ENCODE measurements at places on chromosomes 3 and 15.

- no peak for DNase-seq
Measured at GRCh38 chr3:52503788-52504424, 8.8 kb downstream of the STAB1 start.

- DNase-seq, result no peak
Measured at GRCh38 chr3:184645336-184645735, 66.5 kb downstream of the MAGEF1 start.

GRCh38 chr15:90761629-90762028 is 44.5 kb downstream of the BLM start:
- no peak for DNase-seq

DNA sequence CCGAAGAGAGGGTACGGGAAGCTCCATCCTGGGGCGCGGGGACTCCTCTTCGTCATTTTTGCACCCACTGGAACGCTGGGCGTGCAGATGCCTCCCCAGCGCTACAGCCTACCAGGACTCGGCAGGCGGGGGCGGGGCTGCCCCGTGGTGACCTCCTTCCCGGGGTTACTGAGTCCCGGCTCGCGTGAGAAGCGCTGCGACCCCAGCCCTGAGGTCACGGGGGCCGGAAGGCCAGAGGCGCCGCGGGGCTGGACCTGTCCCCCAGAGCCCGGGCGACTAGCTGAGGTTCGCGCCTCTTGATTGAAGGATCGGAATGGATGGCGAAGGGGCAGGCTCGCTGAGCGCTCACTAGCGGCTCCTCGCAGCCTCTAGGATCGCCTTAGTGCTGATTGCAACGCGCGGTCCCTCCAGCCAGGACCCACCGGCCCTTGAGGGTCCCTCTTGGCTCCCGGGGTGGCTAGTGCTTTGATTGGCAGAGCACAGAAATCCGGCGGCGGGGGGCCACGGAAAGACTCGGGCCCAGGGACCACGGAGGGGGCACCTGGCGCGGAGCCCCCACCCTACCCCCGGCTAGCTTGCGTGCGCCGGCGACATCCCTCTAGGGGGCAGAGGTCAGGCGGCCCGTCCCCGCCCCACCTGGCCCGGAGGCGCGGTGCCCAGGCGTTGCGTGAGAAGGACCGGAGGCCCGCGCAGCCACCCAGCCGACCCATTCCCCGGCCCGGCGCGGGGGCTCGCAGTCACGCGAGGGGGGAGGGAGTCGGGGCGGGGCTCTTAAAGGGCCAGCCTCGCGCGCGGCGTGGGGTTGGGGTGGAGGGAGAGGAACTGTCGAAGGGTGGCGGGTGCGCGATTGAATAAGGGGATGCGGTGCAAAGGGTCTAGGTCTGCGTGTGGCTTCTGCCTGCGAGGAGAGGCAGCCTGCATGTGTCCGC is 781 bp upstream of the CYP1A1 start:
- DNase-seq, result no peak

DNA sequence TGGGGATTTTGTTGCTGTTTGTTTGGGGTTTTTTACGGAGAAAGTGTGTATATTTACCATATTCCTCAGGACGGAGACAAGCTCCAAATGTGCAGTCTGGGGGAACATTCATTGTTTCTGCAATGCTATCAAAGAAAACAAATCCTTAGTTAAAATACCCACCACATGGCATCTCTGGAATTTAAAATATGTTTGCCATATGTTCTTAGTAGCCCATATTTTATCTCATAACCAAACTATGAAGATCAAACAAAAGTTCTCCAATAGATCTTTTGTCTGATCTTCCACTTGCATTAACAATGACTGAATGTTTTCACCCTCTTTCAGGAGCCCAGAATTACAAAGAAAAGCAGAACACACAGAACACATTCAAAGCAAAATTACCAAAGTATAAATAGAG is 35.3 kb downstream of the EFHB start:
- peak; percentile 31 for DNase-seq

GRCh38 chr3:15321349-15321748 is 11.0 kb downstream of the SH3BP5 start:
- no peak for DNase-seq

DNA sequence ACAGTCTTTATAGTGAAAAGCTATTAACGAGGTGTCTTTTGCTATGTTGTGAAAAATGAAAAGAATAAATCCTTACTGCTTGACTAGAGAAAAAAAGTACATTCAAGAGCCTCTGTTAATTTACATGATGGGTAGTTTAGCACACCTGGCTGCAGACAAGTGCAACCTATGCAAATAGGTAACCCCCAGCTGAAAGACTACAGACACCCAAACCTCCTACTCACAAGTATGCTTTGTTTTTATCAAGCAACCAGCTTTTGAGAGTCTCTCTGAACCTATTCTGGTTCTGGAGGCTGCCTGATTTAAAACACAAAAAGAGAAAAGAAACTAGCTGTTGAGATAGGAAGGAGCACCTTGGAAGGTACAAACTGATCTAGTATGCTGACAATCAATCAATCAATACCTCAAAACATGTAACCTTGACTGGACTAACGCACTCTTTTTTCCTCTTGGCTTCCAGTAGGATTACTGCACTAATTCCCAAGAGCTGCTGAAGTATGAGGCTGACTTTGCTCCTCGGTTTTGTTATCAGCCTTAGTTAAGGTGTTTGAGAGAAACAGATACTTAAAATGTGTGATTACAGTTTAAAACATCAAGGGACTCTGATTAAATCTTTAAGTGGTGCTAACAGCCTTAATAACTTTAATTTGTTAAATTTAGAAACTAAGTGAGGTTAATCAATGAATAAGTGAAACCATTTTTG is 63.6 kb downstream of the OSBPL10 start:
- DNase-seq, result no peak

DNA sequence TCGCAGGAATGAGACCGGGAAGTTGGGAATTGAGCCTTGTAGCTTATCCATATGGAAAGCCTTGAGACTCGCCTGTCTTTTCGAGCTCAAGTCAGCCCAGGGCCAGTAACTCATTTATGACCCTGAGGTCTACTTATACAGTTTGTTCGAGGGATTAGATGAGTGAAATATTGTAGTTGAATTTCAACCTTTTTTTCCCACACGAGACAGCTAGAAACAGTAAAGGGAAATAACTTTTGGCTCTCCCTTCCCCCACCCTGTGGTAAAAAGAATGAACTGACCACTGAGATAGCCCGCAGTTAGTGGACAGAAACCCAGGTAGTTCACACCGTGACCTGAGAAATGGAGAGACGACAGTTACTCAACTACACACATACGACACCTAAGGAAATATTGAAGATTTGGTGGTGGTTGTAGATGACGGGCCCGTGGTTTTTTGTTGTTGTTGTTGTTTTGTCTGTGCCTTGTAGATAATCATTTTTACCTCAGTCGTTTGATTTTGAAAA is 841 bp downstream of the EIF3J start:
- DNase-seq, result no peak

DNA sequence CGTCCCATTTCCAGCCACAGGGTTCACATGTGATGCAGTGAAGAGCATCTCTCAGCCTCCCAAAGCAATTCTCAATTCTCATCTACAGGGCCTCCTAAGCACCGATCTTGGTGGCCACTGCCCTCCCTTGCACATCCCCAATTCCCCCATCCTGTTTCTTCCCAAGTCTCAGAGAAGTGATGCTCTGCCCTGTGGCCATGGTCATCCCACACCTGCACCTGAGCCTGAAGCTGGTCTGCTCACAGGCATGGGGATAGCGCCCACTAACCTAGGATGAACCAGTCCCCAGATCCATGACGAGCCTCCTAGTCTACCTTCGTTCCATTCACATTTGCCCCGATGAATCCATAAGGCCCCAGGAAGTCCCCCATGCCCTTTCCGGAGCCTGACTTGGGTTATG is 201.5 kb downstream of the UACA start:
- DNase-seq, result no peak

GRCh38 chr15:100601617-100602063 is 344 bp downstream of the LINS1 start:
- no peak for DNase-seq

- no peak for DNase-seq
Measured at GRCh38 chr3:15207836-15208504, 1.9 kb downstream of the CAPN7 start.

- DNase-seq, result peak; percentile 19
Measured at GRCh38 chr15:66622591-66623022, 56.8 kb upstream of the LCTL start.

GRCh38 chr15:28786521-28786920 is 61.9 kb downstream of the GOLGA6L7 start:
- DNase-seq, result peak; percentile 60

- peak; percentile 65 for DNase-seq
Measured at GRCh38 chr15:90106522-90107117, 4.4 kb upstream of the IDH2 start.

GRCh38 chr15:42471002-42471401 is 19.9 kb downstream of the ZNF106 start:
- DNase-seq, result no peak

- DNase-seq, result no peak
Measured at GRCh38 chr3:39542588-39542988, 75.1 kb downstream of the MOBP start.

- no peak for DNase-seq
Measured at GRCh38 chr15:26698555-26698954, 74.3 kb downstream of the GABRB3 start.

GRCh38 chr15:80706161-80706560 is 11.1 kb downstream of the ABHD17C start:
- no peak for DNase-seq

GRCh38 chr3:171255236-171255806 is 204.9 kb downstream of the TNIK start:
- no peak for DNase-seq

DNA sequence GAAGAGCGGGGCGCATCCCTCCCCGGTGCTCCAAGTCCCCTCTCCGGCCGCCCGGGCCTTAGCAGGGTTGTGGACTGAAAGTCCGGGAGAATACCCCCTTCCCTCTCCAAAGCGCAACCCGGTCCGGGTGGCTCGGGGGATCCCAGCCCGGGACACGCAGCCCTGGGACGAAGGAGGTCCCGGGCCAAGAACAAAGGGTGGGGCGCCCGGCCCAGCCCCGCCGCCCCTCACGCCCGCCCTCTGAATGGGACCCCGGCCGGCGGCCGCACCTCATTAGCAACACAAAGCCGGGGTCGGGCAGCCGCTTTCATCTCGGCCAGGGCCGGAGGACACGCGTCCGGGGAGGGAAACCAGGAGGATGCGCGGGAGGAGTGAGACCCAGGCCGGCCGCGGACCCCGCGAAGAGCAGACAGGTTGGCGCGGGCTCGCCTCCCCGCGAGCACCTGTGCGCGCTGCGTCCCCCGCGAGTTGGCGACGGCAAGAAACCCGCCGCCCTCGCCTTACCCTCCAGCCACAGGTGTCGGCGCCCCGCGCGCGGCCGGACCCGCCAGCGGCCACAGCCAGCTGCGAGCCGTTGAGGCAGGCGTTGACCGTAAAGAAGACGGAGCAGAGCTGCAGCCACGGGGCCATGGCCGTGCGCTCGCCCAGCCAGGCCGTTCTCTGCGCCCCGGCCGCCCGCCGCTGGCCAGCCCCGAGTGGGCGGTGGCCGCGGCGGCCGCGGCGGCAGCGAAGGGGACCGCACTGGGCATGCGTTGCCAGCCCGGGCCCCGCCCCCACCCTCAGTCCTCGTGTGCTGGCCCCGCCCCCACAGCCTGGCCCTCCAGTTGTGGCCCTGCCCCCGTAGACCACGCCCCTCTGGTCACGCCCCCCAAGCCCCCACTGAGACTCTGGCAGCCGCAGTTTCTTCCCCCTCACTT is at the start of gene IL17RD:
Gene IL17RD (minus strand): TSS at position 697 of the 917 bp plus-strand sequence. CDS start 67 bp downstream, at position 630.
- DNase-seq, result peak; percentile 76

- no peak for DNase-seq
Measured at GRCh38 chr15:94400526-94401298, 169.4 kb downstream of the MCTP2 start.

DNA sequence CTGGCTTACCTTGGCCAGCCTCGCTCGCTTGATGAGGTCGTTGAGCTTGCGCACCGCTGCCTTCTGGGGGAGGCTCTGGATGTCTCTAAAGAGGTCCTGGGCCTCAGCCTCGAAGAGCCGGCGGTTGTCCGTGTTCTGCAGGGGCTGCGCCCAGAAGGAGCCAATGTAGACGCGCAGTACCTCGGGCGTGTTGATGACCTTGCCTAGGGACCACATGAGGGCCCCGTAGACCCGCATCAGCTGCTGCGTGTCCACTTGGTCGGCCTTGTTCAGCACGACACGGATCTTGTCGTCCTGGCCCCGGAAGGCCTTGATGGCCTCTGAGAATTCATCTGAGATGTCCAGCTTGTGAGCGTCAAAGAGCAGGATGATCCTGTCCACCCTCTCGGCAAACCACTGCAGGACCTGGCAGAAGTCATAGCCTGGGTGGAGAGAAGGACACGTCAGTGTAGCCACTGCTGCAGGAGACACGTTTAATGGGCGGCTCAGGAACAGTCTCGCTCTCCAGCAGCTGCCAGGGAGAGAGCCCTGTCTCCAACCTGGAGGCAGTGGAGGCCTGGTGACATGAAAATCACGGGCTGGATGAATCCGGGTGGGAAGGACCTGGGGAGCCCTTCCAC is 25.5 kb upstream of the SPTBN5 start:
- DNase-seq, result no peak

DNA sequence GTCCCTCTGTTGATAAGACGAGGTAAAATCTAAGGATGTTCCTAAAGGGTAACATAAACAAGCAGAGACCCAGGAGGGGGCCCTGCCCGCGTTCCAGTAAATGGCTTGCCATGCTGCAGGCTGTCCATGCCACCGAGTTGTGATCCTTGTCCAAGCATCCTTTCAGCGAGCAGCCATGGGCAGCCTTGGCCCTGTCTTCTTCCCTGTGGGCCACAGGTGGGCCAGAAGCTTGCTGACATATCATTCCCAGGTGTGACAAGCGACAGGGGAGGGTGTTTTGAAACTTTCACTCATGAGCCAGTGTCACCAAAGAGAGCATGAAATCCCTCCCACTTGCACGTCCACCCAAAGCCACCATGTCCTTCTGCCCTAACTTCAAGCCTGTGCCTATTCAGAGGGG is 53.7 kb downstream of the PCSK6 start:
- DNase-seq, result no peak

GRCh38 chr3:5002871-5003247 is 23.6 kb downstream of the BHLHE40 start:
- DNase-seq, result no peak

DNA sequence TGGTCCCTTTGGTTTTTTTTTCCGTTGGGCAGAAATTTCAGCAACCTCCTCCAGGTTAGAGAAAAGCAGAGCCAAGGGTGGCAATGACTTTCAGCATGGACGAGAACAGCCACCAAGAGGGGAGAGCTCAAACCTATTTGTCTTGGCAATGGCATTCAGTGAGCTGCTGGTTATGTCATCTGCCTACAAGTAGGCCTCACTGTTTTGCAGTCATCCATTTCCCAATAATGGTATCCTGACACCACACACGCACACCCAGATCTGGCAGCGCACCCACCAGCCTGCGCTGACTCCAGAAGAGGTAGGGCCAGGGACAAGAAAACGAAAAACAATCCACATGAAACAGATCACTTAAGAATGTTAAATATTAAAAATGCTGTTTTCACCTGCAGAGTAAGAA is 92.3 kb downstream of the MAGI1 start:
- DNase-seq, result peak; percentile 49
